Lung (tissue), 17 donors: ENCODE measurements at places on chromosomes 3 and 15.

GRCh38 chr3:39990532-39990931 lies 181.1 kb downstream of the MYRIP start:
- DNase-seq: no peak

GRCh38 chr3:36124118-36124796 lies 256.0 kb upstream of the STAC start:
- peak; percentile 3 for DNase-seq

- no peak for DNase-seq
These were observed 72.1 kb downstream of the IL1RAP start for GRCh38 chr3:190585805-190586630.

GRCh38 chr15:64233299-64233698 lies 70.5 kb upstream of the PPIB start:
- DNase-seq: no peak

- no peak for DNase-seq
These were observed 73.5 kb downstream of the MGLL start for GRCh38 chr3:127748754-127749327.
